ENCODE measurements at places on chromosomes 1 and 21.

DNA sequence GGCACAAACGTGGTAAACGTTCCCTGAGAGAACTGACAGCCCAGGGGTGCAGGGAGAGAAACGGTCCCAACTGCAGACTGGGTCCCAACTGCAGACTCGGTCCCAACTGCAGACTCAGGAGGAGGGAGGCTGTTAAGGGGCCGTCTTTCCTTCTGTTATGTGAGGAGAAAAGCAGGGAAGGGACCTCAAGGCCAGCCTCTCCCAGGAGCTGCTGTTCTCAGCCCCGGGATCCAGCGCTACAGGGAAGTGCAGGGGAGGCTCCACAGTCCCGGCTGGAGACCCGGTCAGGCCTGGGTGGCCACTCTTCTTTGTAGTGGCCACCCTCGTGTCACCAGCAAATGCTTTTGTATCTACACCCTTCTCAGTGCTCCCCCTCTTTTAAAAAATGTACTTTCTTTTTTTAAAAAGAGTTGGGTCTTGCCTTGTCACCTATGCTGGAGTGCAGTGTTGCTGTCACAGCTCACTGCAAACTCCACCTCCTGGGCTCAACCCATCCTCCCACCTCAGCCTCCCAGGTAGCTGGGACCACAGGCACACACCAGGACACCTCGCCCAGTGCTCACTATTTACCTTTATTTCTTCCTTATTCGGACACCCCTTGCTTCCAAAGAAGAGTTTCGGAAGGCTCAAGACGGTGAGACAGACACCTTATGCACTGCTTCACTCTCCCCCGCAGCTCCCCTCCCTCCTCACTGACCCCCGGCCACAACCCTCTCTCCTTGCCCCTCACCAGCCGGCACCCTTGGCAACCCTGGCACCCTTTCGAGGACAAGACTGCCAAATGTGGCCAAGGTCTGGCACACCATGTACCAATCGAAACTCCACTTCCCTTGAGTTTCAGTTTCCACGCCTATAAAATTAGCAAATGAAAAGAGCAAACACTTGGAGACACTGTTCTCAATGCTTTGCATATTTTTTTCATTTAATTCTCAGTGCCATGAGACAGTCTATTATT, 21.8 kb downstream of the CAPN2 start:
- DNase-seq, result no peak

DNA sequence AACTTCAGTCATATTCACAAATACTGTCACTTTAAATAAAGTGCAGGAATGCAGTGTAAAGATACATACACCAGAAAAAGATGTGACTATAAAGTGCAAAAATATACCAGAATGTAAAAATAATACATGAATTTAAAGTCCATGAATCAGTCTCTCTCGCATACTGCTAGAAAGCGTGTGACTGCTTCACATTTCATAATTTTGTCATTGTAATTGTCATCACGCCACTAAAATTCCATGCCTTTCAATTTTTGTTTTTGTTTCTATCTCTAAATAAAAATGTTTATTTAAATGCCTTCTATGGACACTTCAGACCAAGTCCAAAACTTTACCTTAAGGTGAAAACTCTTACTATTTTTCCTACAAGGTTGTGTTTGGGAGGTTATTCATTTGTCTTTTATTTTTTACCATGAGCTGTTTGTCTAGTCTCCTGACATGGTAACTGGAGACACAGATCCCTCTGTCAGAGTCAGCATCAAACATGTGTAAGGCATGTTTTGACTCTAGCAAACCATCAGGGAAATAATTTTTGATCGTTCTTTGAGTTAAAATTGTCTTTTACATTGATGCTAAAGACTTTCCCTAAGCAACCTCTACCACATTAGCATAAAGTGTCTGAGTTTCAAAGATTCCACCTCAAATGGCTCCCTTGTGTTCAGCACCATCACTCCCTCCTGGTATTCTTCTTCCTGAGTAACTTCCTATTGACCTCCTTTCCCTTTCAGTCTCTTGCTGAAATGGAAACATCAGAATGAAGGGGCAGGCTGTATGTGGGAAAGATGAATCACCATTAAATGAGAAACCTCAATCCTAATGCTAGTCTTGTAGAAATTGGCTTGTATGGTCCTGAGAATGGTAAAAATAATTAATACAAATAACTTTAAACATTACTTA, 14.0 kb upstream of the AIM2 start:
- DNase-seq, result no peak

DNA sequence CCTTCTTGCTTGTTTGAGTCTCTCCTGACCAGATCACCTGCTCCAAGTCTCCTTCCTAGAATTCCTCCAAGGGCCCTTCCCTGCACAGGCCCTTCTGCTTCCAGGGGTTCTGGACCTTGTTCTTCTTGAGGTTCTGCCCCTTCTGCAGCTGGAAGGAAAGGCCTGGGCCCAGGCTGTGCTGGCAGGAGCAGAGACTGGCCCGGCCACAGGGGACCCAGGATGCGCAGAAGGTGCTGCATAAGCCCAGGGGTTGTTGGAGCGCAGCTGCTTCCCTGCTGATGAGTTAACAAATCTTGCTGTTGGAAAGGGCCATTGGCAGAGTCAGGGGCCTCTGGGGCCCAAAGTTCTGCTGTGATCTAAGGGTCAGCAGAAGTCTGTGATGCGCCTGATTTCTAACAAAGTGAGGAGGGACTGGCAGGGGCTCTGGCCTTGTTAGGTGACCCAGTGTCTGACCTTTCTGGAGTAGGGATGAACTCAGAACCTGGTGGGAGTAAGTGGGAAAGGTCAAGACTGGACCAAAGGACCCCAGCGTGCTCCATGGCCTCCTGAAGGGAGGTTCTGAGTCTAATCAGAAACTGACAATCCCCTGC, 509.8 kb downstream of the PTPRU start:
- DNase-seq, result peak; percentile 39

GRCh38 chr1:168531615-168532345, 12.0 kb downstream of the XCL2 start:
- no peak for DNase-seq
